NB4 (cell line): ENCODE measurements at places on chromosomes 12 and 14.
A peak's percentile ranks its signal among the peaks of the same experiment; 100 is the strongest.

GRCh38 chr14:64953661-64954060 is 11.1 kb upstream of the GPX2 start:
- no peak for DNase-seq

DNA sequence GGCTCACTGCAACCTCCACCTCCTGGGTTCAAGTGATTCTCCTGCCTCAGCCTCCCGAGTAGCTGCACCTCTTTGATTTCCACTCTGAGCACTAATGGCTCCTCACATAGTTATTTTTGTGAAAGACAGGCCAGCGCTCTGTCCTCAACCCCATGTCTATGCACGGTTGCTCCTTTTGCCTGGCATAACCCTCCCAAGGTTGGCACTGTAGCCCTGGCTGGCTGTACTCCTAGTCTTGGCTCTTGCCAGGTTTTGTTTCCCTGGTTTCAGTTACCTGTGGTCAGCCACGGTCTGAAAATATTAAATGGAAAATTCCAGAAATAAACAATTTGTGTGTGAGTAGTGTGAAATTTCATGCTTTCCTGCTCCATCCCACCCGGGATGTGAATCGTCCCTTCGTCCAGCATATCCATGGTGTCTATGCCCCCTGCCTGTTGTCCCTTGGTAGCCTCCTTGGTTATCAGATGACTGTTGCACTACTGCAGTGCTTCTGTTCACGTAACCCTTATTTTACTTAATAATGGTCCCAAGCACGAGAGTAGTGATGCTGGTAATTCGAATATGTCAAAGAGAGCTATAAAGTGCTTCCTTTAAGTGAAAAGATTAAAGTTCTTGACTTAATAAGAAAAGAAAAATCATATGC is 12.3 kb upstream of the DCD start:
- no peak for DNase-seq

DNA sequence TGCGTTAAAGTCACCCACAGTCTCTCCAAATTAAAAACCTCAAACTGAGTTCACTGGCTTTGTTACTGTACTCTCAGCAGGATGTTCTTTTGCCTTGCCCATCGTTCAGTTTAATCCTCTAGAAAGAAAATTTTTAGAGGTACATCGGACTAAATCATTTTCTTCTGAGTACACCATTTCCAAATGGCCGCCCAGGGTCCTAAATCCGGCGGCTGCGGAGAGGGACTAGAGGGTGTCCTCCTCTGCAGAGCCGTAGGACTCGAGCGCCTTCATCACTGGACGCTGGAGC is 1.4 kb downstream of the LIN7A start:
- DNase-seq, result no peak

DNA sequence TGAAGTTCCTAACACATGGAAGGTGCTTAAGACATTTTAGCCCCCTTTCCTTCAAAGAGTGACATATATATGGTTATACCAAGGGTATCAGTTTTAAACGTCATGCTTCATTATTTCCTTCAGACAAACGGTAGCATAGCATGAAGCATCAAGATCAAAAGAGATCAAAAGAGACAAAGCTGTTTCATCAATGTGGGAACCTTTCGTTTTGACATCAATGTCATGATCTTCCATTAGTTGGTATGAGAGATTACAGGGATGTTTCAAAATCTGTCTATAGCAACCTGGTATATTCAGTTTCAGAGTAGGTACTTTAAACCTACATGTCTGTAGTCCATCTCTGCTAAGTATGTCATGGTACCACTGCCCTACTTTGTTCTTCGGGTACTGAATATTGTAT is 28.3 kb downstream of the PUS7L start:
- no peak for DNase-seq

GRCh38 chr14:75340921-75341320 is 62.3 kb downstream of the FOS start:
- DNase-seq, result peak; percentile 97

- DNase-seq, result no peak
These were observed 545 bp downstream of the PPFIA2 start for GRCh38 chr12:81758421-81759189.

DNA sequence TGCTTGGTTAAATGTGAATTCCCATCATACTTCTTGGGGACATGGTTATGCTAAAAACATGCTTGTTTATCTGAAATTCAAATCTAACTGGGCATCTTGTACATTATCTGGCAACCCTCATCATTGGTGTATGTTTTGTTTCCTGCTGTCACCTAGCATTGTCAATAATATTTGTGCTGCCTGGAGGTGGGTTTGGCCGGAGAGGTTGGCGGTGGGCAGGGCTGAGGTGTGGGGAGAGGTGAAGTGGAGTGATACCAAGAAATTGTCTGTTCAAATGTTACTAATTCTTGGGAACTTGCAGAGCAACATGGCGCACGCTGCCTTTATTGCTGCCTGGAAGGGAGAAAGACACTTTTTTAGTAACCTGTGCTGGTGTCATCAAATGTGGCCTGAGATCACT is 280.5 kb downstream of the VRK1 start:
- no peak for DNase-seq

DNA sequence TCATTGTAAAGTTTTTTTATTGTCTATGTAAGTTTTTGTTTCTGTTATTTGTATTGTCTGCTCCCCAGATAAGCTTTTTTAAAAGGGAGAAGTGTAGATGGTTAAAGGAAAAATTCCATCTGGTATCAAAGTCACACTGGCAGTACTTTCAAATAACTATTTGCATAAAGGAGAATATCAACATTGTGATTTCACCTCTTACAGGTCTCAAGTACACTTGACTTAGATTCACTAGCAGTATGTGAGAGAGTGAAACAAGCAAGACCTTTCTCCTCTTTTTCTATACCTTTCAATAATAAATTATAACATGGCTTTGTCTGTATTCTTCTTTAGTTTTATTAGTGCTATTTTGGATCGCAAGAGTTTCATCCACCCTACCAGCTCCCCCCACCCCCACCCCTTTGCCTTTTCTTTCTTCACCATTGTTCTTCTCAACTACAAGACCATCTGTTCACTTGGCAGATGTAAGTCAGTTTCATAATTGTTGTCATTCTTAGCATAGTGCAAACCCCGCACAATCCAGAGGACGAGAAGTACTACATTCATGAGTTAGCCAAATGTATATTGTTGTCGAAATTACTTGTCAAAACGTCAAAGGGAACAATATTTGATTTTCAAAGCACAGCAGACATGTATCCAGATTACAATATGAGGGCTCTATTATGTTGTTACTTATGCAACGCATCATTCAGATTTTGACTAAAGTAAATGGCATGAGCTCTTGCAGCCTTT is 602.7 kb upstream of the FLRT2 start:
- no peak for DNase-seq

DNA sequence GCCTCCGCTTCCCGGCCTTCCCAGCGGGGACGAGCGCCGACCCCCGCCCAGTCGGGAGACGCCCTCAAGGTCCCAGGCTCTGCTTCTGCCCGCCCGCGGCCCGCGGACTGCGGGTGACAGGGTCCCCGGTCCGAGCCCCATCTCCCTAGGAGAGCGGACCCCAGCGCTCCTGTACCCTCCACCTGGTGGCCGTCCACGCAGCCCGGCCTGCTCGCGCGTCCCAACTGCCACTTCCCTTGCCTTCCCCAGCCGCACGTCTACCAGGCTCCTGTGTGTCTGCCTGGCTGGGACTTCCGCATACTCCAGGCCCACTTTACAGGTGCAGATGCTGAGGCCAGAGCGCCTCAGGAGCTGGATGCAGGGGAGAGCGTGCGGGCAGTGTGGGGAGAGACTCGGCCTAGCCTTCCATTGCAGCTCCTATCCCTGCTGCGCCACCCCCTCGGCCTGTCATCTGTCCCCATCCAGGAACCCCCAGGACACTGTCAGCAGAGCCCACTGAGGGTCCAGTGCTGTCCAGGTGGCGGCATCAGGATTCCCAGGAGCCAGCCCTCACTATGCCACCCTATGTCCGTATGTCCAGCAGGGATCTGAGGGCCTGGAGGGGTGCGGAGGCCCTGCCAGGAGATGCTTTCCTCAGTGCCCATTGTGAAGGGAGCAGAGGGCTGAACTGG is 8.0 kb upstream of the ANKRD9 start:
- DNase-seq, result no peak

- peak; percentile 71 for DNase-seq
These were observed 14.3 kb upstream of the ZFP36L1 start for GRCh38 chr14:68807148-68807600.

DNA sequence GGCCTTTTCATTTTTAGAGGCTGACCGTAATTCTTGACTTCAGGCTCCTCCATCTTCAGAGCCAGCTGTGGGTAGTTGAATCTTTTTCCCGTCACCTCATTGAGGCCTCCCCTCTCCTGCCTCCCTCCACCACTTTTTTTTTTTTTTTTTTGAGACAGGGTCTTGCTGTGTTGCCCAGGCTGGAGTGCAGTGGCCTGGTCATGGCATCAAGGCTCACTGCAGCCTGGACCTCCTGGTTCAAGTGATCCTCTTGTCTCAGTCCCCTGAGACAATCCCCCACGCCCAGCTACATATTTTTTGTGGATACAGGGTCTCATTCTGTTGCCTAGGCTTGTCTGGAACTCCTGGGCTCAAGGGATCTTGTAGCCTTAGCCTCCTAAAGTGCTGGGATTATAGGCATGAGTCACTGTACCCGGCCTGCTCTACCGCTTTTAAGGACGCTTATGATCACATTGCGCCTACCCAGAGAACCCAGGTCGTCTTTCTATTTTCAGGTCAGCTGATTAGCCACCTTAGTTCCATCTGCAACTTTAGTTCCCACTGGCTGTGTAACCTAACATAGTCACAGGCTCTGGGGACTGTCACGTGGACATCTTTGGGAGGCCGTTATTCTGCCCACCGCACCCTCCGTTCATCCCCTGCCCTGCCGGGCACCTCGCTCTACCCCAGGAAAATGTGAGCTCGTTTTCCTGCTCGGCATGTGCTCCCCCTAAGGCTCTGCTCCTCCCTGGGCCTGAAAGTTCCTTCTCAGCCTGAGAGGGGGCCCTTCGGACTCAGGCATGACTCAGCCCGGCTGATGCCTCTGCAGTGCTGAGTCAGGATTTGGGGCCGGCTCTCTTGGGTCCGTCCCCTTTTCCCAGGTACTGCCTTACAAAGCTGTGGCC is 13.4 kb downstream of the TNFAIP2 start:
- peak; percentile 38 for DNase-seq

- no peak for DNase-seq
These were observed 20.7 kb downstream of the VTI1B start for GRCh38 chr14:67653651-67654280.

DNA sequence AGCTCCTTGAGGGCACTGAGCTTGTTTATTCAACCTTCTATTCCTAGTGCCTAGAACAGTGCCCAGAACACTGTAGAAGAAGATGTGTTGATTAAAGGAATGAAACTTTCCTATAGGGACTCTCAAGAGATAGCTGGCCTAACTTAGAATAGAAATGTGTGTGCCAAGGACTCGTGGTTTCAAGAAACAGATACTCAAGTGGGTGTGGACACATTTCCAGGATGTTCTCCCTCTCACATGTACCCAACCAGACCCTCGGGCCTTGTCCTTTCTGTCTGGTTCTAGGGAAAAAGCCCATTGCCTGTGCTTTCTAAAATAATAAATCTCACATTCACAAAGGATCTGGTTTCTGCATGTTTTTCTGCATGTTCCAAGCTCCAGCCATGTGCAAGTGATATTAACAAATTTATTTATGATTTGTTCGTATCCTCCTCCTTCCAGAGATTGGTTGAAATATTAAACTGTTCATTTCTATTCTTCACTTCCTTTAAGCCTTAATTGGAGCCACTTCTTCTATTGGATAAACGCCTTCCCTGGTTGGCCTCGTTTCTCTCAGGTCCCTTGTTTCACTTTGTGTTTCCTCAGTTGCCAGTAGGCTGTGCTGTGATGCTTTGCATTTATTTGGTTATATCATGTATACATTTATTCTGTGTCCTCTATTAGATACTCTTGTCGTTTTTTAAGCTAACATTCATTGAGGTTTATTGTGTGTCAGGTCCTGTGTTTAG is 89.8 kb downstream of the CRADD start:
- peak; percentile 54 for DNase-seq

DNA sequence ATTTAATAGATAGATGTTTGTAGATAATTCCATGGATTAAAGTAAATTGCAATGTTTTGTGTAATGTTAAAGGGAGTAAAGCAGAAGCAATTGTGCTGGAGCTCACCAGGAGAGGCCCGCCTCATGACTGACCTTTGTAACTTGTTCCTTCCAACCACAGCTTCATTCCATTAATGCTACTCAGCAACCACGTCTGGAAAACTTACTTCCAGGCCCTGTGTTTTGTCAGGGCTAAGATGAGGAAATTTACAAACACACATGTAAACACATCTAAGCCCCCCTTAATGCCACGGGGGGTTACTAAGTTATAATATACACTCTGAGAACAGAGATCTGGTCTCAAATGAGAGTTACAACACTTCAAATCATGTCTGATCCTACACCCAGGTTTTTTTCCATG is 12.4 kb downstream of the LUM start:
- no peak for DNase-seq

- no peak for DNase-seq
These were observed 120.5 kb downstream of the DIP2B start for GRCh38 chr12:50625029-50625925.

DNA sequence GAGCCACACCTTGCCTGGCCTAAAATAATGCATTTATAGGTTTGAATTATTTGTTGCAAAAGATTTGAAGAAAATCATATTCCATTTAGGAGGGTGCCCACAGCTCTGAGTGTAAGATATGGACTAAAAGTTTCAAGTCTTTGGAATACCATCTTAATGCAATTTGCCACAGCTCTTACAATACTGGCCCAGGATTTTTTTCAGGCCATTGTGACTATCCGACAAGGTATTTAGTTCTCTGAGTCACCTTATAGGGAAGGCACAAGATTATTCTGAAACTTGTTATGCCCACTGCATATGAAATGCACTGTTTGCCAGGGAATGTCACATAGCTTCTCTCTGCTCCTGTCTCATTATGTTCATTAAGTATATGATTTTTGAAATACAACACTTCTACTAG is 29.6 kb upstream of the SLC6A13 start:
- DNase-seq, result no peak

- DNase-seq, result no peak
These were observed 101.6 kb downstream of the DAD1 start for GRCh38 chr14:22487401-22487800.

GRCh38 chr12:94374124-94374523 is 85.5 kb downstream of the CEP83 start:
- peak; percentile 31 for DNase-seq

DNA sequence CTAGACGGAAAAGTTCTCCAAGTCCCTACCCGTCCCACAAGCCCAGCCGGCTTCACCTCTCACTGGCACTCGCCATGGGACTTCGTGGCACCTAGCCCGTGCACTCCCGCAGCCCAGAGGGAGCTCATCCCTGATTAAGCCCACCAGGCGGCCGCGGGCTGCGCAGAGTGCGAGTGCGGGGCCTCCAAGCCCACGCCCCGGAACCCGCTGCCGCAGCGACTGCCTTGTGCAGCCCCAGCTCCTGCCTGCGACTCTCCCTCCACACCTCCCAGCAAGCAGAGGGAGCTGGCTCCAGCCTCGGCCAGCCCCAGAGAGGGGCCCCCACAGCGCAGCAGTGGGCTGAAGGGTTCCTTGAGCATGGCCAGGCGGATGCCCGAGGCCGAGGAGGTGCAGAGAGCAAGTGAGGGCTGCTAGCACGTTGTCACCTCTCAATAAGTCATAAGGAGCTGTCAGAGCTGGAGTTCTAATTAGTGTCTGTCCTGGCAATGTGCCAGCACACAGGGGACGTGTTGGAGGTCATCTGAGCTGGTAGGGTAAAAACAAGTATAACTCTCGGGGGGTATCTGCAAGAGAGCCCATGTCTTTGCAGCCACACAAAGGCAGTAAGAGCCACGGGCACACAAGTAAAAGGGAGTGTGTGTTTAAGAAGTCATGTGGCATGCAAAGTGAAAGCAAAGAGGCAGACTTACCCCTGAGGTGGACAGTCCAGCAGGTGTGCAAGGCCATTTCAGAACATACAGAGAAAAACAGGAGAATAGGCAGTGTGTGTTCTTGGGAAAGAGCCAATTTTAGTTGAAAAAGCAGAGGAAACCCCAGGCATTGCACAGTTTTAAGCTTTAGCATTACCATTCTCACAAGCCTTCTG is 27.1 kb upstream of the TMTC2 start:
- DNase-seq, result no peak
